ENCODE measurements at places on chromosomes 3 and 15. TPM values are rescaled to one million over a fixed set of nuclear protein-coding genes. Genes with fewer than 3 reads are reported as not detected.

CLDN16 gene
- not detected for total RNA-seq

C2CD4B gene
- 2.5 TPM for total RNA-seq

CCR5 gene
- 0.49 TPM for total RNA-seq

PIGZ gene
- total RNA-seq = 2.8 TPM

SEMA3B gene
- total RNA-seq = 19.8 TPM

DLL4 gene
- total RNA-seq = 11.1 TPM

IL17RB gene
- total RNA-seq = 3.2 TPM

SCAANT1 gene
- total RNA-seq = not detected

PSMA4 gene
- 118 TPM for total RNA-seq

KLHDC8B gene
- total RNA-seq = 128 TPM

PCYT1A gene
- total RNA-seq = 103 TPM

UBAP1L gene
- 1.5 TPM for total RNA-seq

TGM4 gene
- total RNA-seq = not detected

KBTBD13 gene
- total RNA-seq = 8.4 TPM

SPESP1 gene
- total RNA-seq = 4.0 TPM

AZI2 gene
- 42.6 TPM for total RNA-seq

ANKRD63 gene
- 0.92 TPM for total RNA-seq

GOLGA8T gene
- 0.65 TPM for total RNA-seq

CPN2 gene
- 2.3 TPM for total RNA-seq

ROPN1 gene
- total RNA-seq = not detected

MESP1 gene
- 7.4 TPM for total RNA-seq

FANCD2OS gene
- not detected for total RNA-seq

CGGBP1 gene
- 51.6 TPM for total RNA-seq

OXTR gene
- total RNA-seq = 0.32 TPM

SERPINI2 gene
- not detected for total RNA-seq

CCDC54 gene
- total RNA-seq = not detected

CPEB1 gene
- 1.9 TPM for total RNA-seq

COL8A1 gene
- total RNA-seq = 14.1 TPM

C2CD4A gene
- not detected for total RNA-seq

RNU5B-1 gene
- total RNA-seq = 25.8 TPM

TNK2 gene
- 31.7 TPM for total RNA-seq

FETUB gene
- total RNA-seq = not detected

TMCO5A gene
- total RNA-seq = not detected
